Uterine smooth muscle cell (primary cell): ENCODE measurements at places on chromosomes 11 and 22. TPM values are rescaled to one million over a fixed set of nuclear protein-coding genes. Genes with fewer than 3 reads are reported as not detected.

SLC22A25 gene
- not detected in 2 replicates for total RNA-seq

NAV2 gene
- 19.9 and 26.6 TPM in 2 replicates for total RNA-seq

NCAM1 gene
- 32.4 and 35.1 TPM in 2 replicates for total RNA-seq

ROBO4 gene
- total RNA-seq = 1.1 and 3.0 TPM in 2 replicates

API5 gene
- 82.4 and 127 TPM in 2 replicates for total RNA-seq

HSD17B12 gene
- total RNA-seq = 67.8 and 103 TPM in 2 replicates

RPS25 gene
- total RNA-seq = 898 and 970 TPM in 2 replicates

OR8G5 gene
- total RNA-seq = not detected in 2 replicates
